ENCODE measurements at places on chromosomes 2 and 18.
A peak's percentile ranks its signal among the peaks of the same experiment; 100 is the strongest.

GRCh38 chr2:25276569-25277465 lies 64.9 kb downstream of the DNMT3A start:
- DNase-seq = peak; percentile 81

DNA sequence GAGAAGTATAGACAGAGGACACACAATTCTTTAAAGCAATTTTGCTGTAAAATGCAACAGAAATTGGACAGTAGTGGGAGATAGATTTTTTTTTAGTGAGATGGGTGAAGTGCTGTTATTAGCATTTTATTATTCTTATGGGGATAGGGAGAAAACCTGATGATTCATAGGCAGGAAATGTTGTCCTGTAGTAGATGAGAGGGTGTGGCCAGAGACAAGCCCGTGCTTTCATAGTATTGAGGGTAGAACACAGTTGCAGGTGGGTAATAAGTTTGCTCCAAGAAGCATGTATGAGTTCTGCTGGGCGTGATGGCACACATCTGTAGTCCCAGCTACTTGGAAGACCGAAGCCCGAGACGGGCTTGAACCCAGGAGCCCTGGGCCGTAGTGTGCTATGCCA lies 128.3 kb upstream of the ARHGAP28 start:
- DNase-seq = no peak

- DNase-seq = no peak
Measured at GRCh38 chr2:88318956-88319330, 133.6 kb downstream of the FOXI3 start.

GRCh38 chr18:79560042-79560860 lies 119.4 kb upstream of the CTDP1 start:
- DNase-seq = peak; percentile 52

- DNase-seq = no peak
Measured at GRCh38 chr2:144233733-144234541, 286.0 kb downstream of the ZEB2 start.

All from sciatic nerve (tissue), 2 donors.